ENCODE measurements at places on chromosomes 7 and 10.

- no peak for DNase-seq
Measured at GRCh38 chr10:107727767-107728317, 563.3 kb upstream of the SORCS1 start.

- DNase-seq, result no peak
Measured at GRCh38 chr7:133299676-133300075, 46.8 kb downstream of the EXOC4 start.

- DNase-seq, result no peak
Measured at GRCh38 chr10:70271996-70272924, 11.5 kb downstream of the NPFFR1 start.

- no peak for DNase-seq
Measured at GRCh38 chr10:104052431-104052830, 33.2 kb downstream of the COL17A1 start.

DNA sequence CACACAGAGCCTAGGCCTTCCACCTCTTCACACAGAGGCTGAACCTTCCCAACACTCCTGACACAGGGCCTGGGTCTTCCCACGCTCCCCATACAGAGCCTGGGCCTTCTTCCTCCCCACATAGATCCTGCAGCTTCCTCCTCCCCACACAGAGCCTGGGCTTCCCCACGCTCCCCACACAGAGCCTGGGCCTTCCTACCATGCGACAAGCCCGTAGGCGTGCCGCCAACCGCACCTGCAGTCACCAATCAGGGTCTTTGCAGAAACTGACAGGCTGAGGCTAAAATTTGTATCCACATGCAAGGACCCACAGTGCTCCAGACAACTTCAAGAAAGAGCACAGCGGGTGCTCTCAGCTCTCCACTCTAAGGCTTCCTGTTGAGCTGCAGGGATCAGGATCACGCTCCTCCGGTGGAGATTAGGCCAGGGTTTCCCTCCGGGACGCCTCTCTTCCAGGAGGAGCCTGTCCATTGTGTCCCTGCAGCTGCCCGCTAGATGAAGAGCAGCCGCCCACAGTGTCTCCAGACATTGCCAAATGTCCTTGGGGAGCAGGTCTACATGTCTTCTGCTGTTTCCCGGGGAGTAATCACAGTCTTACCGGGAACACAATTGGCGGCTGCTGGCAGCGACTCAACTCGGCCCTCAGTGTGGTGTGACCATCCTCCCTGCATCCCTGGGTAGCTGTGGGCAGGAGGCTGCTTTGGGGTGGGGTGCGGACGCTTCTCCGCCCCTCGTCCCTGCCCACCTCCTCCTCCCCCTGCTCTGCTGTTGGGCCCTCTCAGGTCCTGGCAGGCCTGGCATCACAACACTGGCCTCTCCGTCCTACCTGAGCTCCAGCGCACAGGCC, 9.7 kb downstream of the CFAP46 start:
- no peak for DNase-seq

DNA sequence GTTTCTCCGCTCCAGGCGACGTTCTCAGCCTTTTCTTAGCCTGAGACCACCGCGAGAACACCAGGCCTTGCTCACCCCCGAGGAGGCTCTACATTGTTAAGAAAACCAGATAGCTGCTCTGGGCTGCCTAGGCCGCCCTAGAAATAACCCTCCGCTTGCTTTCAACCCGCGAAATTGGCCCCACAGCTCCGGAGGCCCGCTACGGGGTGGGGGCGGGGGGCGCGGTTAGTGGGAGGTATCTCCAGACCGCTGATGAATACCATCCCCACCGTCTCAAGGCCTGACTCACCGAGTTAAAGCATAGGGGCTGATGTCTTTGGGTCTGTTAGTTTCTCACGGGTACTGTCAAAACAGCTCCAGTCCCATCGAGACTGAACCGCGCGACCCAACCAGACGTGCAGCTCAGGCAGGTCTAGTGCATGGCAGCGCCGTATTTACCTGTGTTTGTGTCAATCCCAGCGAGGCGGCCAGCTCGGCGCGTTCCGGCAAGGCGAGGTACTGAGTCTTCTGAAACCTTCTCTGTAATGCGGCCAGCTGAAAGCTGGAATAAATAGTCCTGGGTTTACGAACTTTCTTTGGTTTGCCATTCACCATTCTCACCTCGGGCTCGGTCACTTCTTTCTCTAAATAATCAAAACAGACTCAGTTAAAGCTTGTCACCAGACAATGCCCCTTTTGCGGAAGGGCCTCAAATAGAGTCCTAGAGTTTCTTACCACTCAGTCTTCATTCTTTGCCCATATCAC, 2.7 kb downstream of the DLX5 start:
- DNase-seq, result no peak

- no peak for DNase-seq
Measured at GRCh38 chr7:69260023-69260422, 338.3 kb upstream of the AUTS2 start.

GRCh38 chr7:7895754-7896153, 72.8 kb upstream of the GLCCI1 start:
- no peak for DNase-seq

- DNase-seq, result no peak
Measured at GRCh38 chr7:135111379-135111778, 36.5 kb upstream of the TMEM140 start.

DNA sequence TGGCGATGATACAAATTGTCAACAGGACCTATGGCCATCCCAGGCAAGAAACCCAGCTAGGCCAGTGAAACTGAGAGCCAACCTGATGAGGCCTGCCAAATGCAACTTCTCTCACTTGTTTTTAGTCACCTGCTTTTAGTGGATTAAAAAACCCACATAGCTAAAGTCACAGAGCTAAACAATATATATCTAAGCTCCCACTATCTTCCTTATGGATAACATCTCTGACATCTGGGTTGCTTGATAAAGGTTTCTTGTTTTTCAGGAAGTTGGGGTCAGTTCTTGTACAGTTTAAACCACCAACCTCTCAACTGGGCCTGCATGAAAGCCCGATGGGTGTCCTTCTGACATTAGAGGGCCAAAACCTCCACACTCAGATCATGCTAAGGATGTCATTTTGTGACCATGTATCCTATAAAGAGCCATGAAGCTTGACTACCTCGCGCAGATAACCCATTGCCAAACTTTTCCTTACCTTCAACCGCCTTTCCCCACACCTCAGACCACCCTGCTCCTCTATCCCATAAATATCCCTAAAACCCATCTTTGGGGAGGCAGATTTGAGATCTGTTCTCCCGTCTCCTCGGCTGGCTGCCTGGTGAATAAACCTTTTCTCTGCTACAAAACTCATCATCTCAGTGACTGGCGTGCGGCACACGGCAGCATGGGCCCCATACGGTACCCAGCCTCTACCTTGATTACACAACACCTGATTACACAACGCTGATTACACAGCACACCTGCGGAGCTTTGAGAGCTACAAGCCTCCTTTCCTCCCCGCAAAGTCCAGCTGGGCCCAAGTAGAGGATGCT, 797 bp upstream of the STMP1 start:
- no peak for DNase-seq

- DNase-seq, result no peak
Measured at GRCh38 chr10:1665681-1666080, 71.6 kb downstream of the ADARB2 start.

GRCh38 chr7:151085691-151086620, at the start of gene AGAP3:
Gene AGAP3, plus strand, starts transcription at chr7:151086475. Its CDS starts 267 bp downstream, at chr7:151086742.
- peak; percentile 42 for DNase-seq

DNA sequence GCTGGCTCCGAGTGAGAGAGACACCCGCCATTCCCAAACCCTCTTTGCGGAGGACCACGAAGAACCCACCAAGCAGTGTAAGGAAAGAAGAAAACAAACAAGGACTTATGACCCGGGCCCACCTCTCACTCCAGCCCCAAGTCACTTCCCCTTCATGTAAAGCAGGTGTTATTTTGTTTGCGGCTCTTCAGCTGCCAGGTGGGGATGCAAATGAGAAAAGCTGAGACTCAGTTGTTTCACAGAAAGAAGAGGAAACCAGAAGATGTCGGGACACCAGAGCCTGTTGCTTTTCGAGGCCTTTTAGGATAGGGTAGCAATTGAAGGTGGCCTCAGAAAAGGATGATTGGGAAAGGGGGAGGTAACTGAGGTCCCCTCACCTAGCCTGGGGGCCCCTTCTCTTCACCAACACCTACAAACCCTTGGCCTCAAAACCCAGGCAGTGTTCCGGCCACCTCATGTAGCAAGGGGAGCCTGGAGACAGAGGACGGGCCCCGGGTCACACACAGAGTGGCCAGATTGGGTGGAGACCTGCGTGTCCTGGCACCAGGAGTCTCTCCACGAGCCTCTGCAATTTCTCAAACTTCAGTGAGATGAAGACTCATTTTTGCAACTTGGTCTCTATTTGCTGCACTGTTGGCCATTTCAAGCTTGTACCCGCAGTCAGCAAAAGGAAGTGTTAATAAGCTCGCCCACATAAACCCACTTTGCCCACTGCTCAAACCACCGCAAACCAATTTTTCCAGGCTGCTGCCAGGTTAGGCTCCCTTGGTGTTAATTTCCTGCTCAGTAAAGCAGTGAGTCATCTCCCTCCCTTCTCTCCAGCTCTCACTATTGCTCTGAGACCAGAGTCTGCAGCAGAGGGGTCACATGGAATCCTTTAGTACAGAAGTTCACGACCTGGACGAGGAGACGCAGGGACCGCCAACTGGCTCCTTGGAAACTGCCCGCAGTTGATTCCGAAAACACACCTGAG, 45.5 kb downstream of the AOC1 start:
- no peak for DNase-seq

DNA sequence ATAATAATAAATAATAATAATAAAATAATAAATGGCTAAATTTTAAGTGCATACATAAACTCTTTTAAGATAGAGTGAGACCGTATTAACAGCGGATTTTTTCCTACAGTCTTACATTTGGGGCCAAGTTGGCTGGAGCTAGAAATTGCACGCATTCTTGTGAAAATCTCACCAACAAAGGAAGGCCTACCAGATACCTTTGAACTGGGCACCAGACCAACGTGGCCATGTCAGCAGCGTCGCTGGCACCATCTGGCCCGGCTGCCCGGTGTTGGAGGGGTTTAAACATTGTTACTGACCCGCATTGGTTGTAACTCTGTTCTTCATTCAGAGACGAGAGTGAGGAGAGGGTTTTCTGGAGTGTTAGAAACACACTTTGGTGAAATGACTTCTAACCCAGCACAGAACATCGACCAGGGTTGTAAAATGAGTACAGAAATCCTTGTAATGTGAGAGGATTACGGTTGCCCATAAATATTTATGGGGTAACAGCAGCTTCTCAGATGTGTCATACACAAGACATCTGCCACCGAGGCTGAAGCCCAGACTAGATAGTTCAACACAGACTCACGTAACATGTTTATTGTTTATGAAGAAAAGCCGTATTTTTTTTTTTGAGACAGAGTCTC, 34.6 kb upstream of the UNCX start:
- DNase-seq, result no peak

DNA sequence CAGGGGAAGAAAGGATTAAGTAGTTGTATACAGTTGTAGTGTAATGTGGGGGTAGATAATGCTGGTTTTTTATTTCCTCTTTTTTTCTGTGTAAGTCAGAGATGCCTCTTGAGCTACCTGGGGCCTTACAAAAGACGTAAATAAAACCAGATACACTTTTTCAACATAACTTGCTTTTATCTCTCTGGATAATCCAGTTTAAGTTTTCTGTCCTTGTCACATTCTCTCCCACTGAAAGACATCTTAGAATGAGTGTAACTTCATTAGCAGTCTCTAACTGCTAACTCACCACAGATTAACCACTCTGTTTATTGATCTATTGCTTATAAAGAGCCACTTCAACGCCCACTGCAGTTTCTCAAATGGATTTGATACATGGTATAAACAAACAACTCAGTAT, 64.1 kb upstream of the LRRN3 start:
- DNase-seq, result no peak

DNA sequence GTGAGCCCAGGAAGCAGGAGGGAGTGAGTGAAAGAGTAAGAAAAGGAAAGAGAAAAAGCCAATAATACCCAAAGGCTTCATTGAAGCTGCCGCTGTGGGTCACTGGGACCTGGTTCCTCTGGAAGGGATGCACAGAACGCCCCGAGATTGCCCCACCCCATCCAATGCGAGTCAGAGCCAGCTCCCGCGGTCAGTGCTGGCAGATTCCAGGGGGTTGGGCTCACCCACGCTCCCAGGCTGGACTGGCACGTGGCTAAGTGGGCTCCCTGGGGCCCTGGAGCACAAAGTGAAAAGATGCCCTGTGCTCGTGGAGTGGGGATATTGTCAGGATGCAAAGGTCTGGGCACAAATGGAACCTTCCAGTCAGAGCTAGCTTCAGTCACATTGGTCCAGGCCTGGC, 117.0 kb downstream of the OAT start:
- no peak for DNase-seq

GRCh38 chr10:46069771-46070463, 23.8 kb upstream of the MSMB start:
- no peak for DNase-seq

DNA sequence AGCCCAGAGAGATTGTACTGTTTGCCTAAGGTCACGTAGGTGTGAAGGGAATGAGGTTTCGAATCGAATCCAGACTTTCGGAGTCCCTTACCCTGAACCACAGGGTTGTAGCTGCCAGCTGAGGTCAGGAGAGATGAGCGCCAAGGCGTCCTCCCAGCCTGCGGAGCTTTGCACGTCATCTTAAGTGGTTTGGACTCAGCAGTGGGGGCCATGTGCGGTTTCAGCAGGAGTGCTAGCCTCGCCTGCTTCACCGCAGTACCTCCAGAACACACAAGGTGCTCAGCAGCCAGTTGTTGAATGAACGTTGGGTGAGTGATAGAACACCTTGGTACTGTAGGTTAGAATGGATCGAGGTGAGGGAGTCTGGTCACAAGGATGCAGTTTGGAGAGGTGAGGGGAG, 74.9 kb upstream of the PPIF start:
- no peak for DNase-seq

GRCh38 chr7:54354436-54354835, 187.7 kb upstream of the VSTM2A start:
- DNase-seq, result no peak

- DNase-seq, result no peak
Measured at GRCh38 chr10:125064681-125065492, 95.5 kb downstream of the CTBP2 start.

GRCh38 chr7:28481091-28481926, 69.0 kb downstream of the CREB5 start:
- no peak for DNase-seq

GRCh38 chr10:16814012-16814411, 3.2 kb downstream of the RSU1 start:
- DNase-seq, result no peak

GRCh38 chr10:78899098-78899754, 169.5 kb upstream of the ZMIZ1 start:
- DNase-seq, result no peak

- no peak for DNase-seq
Measured at GRCh38 chr10:29613791-29614190, 21.0 kb downstream of the SVIL start.

GRCh38 chr7:73809467-73809951, 21.3 kb upstream of the CLDN4 start:
- no peak for DNase-seq

GRCh38 chr10:850093-850492, 81.4 kb downstream of the LARP4B start:
- DNase-seq, result no peak

GRCh38 chr10:133185916-133186315, 25.9 kb downstream of the KNDC1 start:
- DNase-seq, result no peak
